ENCODE measurements at places on chromosomes 7 and 10. TPM values are rescaled to one million over a fixed set of nuclear protein-coding genes. Genes with fewer than 3 reads are reported as not detected.

DNA sequence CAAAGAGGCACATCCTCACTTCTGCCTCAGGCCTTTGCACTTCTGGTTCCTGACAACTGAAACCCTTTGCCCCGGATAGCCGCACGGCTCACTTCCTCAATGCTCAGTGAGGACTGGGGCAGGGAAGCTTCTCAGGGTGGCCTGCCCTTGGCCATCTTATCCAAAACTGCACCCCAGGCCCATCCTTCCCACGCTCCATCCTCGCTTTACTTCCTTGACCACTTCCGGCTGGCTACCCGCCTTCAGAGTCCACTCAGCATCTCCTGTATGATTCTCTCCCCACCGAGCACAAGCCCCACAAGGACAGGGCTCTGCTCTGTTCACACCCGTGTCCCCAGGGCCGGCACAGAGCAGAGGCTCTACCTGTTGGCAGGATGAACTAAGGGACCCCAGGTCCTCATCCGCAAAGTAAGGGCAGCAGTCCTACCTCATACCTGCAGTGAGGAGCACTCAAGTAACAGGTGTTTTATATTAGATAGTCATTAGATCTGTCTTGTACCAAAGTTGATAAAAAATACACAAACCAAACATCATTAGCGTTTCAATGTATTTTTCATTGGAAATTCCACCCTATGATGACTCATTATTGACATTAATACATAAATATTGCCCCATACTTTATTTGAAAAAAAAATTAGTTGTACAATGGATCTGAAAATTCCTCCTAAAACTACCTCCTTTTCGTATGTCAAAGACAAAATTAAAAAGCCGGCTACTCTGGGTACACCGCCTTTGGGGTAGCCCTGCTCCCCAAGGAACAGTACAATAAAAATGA is 35.0 kb downstream of the GNA12 start:
- DNase-seq = no peak

- no peak for DNase-seq
Observed at GRCh38 chr10:72171175-72171630, 44.6 kb upstream of the ANAPC16 start.

GRCh38 chr7:35725280-35725680 is 30.3 kb upstream of the HERPUD2 start:
- no peak for DNase-seq

GRCh38 chr10:102001435-102002068 is 54.4 kb downstream of the ARMH3 start:
- no peak for DNase-seq

DNA sequence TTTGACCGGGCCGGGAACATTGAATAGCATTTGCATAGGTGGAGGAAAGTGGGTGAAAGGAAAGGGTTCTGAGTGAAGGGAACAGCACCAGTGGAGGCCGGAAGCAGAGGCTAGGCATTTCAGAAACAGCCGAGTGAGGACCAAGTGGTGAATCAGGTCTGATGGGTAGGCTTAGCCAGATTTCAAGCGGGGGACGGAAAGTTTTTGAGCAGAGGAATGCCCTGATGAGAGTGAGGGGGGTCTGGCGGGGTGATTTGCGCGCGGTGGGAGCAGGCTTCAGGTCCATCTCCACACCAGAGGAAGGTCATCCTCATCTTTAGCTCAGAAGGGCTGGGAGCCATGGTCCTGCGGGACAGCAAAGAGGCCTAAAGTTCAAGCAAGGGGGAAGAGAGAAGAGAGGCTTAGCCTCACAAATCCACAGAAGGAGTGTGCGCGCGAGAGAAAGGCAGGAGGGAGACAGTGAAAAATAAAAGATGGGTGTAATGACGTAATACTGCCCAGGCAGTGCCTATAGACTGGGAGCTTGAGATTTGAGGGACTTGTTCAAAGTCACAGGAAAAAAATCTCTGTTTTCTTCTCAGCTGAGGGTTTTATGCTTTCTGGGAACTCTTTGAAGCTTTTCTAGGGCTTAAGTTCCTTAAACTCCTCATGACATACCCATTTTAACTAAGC is 1.0 kb upstream of the DENND2A start:
- DNase-seq = no peak

GRCh38 chr10:48773580-48773979 is 88.9 kb downstream of the WDFY4 start:
- DNase-seq = no peak

- DNase-seq = no peak
Observed at GRCh38 chr10:72462261-72462660, 107.5 kb upstream of the DNAJB12 start.

DNA sequence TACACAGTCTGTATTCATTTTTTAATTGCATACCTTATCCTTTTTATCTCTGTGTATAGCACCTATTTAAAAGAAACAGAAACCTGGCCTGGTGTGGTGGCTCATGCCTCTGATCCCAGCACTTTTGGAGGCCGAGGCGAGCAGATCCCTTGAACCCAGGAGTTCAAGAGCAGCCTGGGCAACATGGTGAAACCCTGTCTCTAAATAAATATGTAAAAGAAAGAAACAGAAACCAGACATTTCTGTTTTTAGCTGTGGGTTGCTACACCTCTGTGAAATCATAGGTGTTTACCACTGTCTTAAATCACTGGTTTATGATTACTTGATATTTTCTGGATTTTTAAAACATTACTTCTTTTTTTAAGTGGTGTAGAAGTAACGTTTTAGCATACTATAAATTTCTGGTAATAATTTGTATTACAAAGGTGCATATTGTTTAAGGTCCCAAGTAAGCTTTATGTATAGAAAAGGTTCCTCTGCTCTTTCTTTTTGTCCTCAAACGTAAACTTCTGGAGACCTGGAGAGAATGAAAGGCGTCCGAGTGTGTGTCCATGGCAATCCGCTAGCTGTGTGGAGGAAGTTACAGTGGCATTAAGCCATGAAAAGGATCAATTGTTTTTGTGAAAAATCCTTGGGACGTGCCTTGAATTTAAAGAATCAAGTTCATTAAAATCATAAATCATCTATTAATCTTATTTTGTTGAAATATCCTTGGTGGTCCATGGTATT is 41.1 kb downstream of the PTPRZ1 start:
- no peak for DNase-seq

GRCh38 chr10:49398000-49398861 is 2.3 kb upstream of the DRGX start:
- DNase-seq = no peak

DNA sequence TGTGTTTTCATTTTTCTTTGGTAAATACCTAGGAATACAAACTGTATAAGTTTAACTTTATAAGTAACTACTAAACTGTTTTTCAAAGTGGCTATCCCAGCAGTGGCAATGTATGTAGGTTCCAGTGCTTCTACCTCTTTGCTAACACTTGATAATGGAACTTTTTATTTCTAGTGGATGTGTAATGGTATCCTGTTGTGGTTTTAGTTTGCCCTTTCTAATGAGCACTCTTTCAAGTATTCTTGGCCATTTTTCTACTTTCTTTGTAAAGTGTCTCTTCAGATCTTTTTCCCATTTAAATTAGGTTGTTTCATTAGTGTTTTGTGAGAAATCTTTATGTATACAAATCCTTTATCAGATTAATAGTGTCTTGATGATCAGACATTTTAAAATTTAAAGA is 4.6 kb downstream of the KIF20B start:
- DNase-seq = no peak

GRCh38 chr7:25619963-25620799 is 391.9 kb upstream of the NPVF start:
- no peak for DNase-seq

- no peak for DNase-seq
Observed at GRCh38 chr10:120505866-120506265, 48.8 kb downstream of the PLPP4 start.

DNA sequence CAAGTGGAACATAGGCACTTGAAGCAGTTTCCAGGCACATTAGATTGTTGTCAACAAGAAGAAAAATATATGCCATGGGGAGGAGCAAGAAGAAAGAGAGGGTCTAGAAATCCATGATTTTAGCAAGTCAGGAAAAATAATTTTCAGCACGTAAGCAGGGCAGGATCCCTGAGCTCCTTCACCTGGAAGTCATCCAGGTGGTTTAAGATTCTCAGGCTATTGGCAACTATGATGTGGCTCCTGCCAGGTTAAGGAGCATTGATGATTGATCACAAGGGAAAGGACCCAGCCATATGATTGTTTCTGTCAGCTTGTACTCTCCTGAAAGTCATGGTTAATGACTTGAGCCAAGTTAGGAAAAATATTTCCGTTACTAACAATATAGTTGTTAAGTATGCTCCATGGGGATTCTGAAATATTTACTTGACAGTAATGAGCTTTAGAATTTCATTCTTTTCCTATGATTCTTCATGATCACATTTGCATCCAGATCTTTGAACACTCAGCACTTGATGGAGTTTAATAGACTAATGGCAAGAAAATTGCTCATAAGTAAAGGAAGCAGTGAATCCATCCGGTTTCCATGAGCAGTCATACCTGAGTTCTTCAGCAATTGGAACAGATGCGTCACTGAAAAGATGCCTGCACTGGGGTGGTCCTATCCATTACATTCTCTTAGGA is 209.1 kb downstream of the BICC1 start:
- DNase-seq = no peak

- no peak for DNase-seq
Observed at GRCh38 chr7:66502230-66503035, 126.2 kb upstream of the KCTD7 start.

GRCh38 chr10:5284311-5285057 is 80.3 kb upstream of the UCN3 start:
- no peak for DNase-seq

Gene SUPV3L1
- 43.4 TPM for total RNA-seq

Gene TUBB8
- total RNA-seq = 1.5 TPM

Gene CNTNAP2
- 69.1 TPM for total RNA-seq

Gene ANXA7
- total RNA-seq = 59.9 TPM

Gene AKR1C1
- 2.3 TPM for total RNA-seq

Gene OR2A12
- total RNA-seq = not detected

Gene CHN2
- 4.8 TPM for total RNA-seq

Gene AQP1
- total RNA-seq = 0.17 TPM

Gene COL13A1
- total RNA-seq = 4.5 TPM

All from H1 (cell line).